ENCODE measurements at places on chromosomes 1 and 21.

DNA sequence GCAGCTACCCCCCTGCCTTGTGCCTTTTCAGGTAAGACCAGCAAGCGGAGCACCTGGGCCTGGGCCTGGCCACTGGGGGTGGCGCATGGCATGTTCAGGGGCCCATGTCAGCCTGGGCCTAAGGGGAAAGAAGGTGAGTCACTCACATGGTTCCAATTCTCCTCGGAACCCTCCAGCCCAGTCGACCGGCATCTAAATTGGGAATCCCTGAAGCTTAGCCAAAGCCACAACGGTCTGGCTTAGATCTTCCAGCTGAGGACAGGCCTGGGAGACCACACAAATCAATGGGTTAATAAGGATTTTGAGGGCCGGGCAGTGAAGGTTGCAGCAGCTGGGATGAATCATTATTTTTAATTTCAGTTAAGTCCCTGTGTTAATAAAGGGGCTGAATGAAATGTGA is 145.1 kb upstream of the SMYD2 start:
- DNase-seq: no peak

DNA sequence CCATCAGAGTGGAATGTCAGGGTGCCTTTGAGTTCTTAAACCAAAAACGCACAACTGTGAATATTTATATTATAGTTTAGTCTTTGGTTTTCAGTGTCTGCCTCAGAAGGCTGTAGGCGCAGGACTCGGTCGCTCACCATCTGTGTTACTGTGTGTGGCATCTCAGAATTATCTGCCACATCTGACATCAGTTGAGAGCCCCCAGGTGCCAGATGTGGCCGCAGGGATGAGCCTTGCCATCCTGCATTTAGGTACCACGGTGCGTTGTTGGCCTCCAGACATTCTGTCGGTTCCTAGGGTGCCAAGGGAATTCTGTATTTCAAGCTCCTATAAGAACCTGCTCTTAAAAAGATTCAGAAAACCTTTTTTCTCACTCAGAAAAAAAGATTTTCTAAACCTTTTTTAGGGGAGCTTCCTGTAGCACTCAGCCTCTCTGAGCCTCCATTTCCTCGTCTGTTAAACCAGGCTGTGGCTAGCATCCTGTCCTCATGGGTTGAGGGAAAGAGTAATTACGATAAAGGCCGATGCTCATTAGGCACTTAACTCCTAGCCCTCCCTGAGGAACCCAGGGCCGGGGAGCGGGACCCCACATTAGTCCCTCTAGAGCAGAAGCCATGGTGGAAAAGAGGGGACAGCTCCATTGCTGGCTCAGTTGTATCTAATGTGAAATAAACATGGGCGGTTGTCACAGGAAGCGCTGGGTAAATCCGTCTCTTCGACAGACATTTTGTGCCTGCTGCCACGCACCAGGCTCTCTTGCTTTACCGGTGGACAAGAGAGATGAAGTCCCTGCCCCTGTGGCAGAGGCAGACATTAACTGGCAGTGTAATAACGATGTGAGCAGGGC is 70.2 kb upstream of the MORC3 start:
- no peak for DNase-seq

DNA sequence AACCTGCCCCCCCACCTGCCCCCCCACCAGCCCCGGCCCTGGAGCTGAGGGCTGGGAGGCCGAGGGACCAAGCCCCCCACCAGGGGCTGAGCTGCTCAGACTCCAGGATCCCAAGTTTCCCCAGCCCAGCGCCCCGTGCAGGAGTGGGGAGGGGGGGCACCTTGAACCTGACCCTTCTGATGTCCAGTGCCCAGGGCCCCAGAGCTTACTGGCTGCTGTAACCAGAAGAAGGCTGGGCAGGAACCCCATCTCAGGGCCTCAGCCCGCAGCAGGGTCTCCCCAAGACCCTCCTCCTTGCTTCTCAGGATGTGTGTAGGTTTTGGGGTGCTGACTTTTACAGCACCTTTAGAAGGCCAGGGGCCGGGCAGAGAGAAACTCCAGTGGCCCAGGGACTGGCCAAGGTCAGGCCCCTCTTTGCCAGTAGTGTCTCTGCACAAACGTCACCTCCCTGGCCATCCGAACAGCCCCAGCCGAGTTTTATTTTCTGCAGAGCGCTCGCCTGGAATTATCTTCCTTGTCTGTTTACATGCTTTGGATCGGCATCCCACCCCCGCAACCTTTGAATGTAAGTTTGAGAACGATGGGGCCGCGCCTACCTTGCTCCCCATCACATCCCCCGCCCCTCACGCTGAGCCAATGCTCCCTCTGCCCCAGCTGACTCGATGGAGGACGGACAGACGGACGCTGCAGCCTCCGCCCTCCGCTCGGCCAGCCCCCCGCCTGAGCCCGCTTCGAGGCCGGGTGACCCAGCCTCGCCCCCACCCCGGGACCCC is 70.1 kb upstream of the CASZ1 start:
- no peak for DNase-seq

- DNase-seq: no peak
Measured at GRCh38 chr1:38846210-38846609, 13.4 kb downstream of the RRAGC start.

All from RCC 7860 (cell line).